T-helper 2 cell treated with Interferon-gamma antibody and Interleukin-4, amounts not matched to agents 5 μg/mL and 100 μg/mL, for 36 hours (primary cell): ENCODE measurements at places on chromosomes 1 and 21.

DNA sequence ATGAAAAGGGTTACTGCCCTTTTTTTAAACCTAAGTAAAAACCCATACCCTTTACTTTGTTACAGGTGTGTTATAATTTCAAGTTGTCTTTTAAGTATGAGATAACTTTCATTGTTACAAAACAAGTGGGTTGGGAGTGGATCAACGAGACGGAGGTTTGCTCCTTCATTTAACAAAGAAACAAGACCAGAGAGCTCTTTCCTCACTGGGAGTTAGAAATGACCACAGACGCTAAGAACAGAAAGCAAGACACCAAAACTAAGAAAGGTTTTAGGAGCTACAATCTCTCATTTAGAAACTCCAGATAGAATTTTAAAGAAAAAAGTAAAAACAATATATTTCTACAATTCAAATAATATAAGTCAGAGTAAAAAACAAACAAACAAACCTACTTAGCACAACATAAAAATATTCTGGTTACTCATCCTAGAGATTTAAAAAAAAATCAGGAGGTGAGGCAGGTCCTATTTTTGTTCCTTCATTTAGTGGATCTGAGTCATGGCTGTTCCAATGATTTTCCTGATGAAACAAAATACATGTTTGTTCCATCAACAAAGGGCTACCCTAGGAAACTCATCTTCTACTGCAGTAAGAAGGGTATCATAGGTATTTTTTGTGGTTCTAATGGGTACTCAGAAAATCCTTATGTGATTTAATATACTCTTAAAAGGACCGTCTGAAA, 33.0 kb downstream of the APP start:
- DNase-seq: no peak

DNA sequence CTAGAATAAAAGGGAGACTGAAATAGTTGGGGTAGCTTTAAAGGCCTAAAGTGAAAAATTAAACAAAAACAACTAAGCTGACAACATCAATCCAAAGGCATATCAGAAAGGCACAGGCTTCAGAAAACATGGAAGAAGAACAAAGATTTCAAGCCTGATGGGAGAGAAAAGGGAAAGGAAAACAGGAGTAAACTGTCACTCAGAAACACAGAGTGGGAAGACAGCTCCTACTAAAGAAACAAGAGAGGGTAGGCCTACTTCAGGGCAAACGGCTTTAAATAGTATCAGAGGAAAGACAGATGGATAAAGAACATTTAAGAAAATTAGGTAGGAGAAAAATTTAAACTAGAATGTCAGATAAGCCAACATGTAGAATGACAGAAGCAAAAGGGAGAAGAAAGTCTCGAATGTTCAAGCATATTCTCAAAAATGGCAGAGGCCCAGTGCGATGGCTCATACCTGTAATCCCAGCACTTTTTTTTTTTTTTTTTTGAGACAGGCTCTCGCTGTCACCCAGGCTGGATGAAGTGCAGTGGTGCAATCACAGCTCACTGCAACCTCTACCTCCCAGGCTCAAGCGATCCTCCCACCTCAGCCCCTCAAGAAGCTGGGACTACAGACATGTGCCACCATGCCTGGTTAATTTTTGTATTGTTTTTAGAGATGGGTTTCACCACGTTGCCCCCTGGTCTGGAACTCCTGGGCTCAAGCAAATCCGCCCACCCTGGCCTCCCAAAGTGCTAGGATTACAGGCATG, 7.6 kb downstream of the EGLN1 start:
- DNase-seq: no peak

DNA sequence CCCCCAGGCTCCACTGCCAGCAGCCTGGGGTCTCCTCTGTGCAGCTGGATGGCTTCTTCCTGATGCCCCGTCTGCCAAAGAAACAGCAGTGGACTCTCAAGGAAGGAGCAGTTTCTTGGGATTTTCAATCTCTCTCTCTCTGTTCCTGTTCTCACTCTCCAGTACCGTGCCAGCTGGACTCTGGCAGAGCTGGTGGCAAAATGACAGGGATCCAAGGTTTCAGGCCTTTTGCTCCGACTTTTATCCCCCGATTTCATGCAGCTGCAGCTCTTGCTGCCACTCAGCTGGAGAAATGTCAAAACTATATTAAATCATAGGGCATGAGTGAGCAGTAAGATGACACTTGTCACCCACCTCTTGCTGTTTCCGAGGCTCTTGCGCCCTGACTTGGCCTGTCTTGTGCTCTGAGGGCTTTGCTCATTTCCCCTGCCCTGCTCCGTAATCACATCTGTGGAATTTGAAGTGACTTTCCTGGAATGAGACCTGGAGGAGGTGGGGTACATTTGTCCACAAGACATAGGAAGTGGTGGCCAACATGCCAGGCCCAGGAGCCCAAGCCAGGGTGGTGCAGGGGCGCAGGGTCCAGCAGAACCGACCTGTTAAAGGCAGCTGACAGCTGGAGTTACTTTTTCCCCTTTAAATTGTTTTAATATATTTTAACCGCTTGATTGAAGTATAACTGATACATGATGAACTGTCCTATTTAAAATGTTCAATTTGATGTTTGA, 576.2 kb downstream of the PTPRU start:
- no peak for DNase-seq

- DNase-seq: no peak
These were observed 71.4 kb upstream of the GORAB start for GRCh38 chr1:170460414-170461155.

GRCh38 chr1:78797108-78797781, 147.6 kb downstream of the IFI44 start:
- DNase-seq: no peak

GRCh38 chr21:34886240-34887104, 162.6 kb downstream of the RUNX1 start:
- no peak for DNase-seq
